NCI-H1694 treated with DMSO at 0.1 percent for 48 hours (cell line): ENCODE measurements at places on chromosomes 1 and 21.

GRCh38 chr1:42618866-42619265 lies 39.4 kb upstream of the PPIH start:
- DNase-seq = no peak

GRCh38 chr1:61007534-61008364 lies 74.6 kb upstream of the NFIA start:
- no peak for DNase-seq

GRCh38 chr1:71031426-71031825 lies 16.2 kb downstream of the PTGER3 start:
- no peak for DNase-seq

DNA sequence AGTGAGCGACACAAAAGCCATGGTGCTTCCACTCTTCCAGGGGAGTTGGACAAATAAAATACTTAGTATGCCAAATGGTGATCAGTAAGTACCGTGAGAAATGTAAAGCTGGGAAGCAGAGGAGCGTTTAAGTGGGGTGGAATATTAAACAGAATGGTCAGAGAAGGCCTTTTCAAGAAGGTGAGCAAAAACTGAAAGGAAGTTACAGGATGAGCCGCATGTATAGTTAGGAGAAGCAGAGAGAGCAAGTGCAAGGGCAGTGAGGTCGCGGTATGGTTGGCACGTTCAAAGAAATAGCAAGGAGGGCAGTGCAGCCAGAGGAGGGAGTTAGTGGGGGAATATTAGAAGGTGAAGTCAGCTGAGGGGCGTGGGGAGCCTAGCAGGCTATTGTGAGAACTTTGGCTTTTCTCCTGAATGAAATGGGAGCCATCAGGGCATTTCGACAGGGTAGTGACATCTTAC lies 748 bp upstream of the ATP6V0B start:
- no peak for DNase-seq
